Activated T-cell treated with anti-CD3 and anti-CD28 coated beads, Interleukin-2, amount 50 U/mL, for 4 hours (primary cell): ENCODE measurements at places on chromosomes 6 and 20.

- DNase-seq = peak; percentile 14
Measured at GRCh38 chr6:139531148-139532115, 157.0 kb upstream of the CITED2 start.

DNA sequence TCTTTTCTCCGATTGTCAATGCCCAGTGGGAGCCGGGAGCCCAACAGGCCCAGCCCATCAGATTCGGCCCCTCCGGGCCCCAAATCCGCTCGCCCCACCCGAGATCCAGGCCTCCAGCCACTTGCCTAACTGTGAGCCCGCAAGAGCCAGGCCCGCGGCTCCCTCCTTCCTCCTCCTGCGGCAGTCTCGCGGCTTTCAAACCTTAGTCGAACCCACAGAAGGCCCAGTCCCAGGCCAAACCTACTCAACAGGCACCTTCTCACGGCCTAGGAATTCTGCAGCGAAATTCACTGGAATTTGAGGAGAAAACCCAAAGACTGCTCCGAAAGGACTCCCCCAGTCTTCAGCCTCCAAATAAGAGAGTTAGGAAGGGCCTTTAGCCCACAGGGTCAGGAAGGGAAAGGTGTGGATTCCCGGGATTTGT lies 2.8 kb upstream of the TFAP2A start:
- DNase-seq = no peak

DNA sequence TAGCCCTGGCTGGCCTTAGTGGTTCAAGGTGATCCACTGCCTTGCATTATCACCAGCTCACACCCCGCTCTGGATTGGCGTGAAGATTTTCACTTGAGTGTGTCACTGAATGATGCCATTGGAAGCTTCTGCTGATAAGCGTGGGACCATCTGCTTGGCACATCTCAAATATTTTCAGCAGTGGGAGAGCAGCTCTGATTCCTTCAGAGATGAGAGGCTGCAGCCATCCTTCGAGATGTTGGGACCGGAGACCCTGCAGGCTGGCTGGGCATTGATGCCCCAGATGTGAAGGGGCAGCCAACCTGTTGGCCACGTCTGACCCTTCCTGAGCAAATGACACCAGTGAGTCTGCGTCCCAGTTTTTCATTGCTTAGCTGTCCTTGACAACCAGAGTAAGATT lies at the start of gene MAS1:
MAS1 (plus strand) TSS at position 197 of the 400 bp plus-strand sequence. CDS start 15,968 bp downstream, outside the sequence.
- no peak for DNase-seq

GRCh38 chr6:44935693-44936300 lies 392.3 kb upstream of the RUNX2 start:
- no peak for DNase-seq

- no peak for DNase-seq
Measured at GRCh38 chr6:56450376-56450775, 192.3 kb downstream of the DST start.

- DNase-seq = no peak
Measured at GRCh38 chr6:10576226-10576625, 55.1 kb downstream of the GCNT2 start.

DNA sequence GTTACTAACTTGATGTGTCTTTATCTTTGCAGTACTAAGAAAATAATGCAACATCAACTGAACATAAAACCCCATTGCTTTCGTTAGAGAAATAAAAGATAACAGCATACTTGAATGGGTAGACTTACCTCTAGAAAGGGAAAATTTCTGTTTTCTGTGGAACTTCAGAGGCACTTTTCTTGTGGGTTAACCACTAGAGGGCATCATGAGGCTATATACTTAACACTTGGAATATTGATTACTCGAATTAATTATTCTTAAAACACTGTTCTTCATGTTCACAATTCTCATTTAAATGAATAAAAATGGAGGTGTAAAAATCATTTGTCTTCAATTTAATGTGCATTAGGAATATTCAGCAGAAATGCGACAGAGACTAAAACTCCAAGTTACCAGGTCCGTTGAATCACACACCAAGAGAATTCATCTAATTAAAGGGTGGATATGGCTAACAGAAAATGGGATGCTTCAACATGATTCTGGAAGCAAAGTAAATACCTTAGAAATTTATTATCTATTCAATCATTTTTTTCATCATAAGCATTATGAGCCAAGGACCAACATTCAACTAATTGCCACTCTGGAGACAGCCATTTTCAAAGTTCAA lies 330.8 kb upstream of the PREP start:
- DNase-seq = no peak

- no peak for DNase-seq
Measured at GRCh38 chr20:57322476-57322875, 7.1 kb upstream of the SPO11 start.

DNA sequence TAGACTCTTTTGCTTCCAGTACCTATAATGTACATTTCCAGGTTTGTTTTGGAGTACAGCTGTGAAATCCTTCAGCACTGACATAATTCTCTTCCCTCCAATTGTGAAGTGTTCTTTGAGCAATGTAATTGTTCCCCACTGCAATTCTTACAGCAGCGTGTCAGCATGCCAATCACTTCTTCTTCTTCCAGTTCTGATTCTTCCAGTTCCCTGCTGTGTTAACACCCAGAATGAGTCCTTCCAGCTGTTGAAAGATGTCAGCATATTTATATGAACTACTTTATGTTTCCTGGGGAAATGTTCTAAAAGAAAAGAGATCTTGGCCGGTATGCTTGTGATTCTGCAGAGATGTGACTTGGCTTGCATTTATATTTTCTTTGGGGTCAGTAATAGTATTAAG lies 213.9 kb downstream of the UNC5CL start:
- no peak for DNase-seq

DNA sequence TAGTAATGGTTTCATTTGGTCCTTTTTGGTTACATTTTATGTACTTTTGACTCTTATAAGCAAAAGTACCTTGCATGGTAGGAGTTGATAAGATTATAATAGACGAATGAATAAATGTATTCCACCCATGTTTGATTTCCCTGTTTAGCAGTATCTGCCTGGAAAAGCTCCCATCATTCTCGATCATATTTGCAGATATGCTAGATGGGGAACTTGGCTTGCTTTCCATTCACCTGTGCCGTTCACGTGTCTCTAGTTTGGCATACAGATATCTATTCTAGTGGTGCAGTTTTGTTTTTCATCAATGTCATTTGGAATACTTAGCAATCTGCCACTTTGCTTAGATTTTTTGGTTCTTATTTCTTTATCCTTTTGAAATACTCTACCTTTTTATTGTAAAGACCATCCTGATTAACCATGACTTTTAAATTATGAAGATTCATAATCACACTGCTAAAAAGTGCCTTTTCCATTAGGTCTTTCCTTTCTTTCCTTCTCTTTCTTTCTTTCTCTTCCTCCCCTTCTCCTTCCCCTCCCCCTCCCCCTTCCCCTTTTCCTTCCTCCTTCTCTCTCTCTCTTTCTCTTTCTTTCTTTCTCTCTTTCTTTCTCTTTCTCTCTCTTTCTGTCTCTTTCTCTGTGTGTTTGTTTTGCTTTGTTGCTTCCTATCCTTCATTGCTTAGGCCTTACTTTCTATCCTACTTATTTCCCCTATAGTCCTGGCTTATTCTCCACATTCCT lies 40.4 kb downstream of the ANKS1A start:
- no peak for DNase-seq

- DNase-seq = no peak
Measured at GRCh38 chr6:43435682-43436437, 8.5 kb downstream of the ABCC10 start.

GRCh38 chr6:101760843-101761621 lies 367.5 kb downstream of the GRIK2 start:
- no peak for DNase-seq

DNA sequence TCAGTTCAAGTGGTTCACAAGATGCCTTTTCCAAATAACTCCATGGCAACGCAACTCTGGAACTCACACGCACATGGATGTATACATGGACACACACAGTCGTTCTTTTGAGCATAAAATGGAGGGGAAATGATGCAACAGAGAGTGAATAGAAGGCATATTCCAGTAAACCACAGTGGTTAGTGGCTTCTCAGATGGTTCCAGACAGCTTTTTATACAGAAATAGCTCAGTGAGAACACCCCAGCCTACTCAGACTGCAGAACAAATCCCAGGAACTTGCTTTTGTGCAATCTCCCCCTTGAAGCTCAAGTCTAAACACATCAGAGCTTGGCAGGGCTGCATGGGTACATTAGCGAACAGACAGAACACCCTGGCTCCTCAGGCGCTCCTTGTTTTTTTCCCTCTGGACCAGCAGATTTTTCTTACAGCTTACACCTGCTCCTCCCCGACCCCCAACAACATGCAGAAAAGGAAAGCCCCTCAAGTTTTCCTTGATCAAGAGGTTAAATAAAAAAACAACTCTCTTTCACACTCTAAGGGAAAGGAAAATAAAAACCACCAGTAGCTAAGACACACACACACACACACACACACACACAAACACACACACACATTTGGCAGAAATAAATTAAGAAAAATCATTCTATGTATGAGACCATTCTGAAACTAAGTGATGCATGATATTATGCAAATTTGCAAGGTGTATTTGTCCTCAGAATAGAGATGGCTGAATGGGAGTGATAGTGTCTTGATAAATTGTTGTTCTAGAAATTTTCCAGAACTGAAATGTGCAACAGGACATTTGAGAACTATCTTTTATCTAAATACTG lies 51.2 kb upstream of the RANBP9 start:
- no peak for DNase-seq

DNA sequence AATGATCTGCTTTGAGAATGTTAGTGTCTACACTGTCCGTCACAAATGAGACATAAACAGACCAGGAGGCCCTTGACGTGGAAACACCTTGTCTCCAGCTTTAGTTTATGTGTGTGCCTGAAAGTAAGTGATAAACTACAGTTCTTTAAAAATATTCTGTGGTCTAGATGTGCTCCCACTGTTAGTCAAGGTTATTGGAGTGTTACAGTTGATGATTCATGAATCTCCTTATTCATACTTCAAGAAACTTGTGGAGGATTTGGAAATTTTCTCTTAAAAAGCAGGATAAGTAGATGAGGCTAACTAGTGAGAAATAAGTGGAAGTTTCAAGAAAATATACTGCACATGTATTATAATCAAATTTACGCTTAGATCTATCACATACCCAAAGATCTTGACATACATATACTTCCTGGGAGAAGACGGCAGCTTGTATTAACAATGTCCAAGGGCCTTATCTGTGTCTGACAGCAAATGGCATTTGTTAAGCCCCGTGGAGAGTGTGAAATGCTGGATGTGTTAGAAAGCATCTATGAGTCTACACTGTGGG lies 90.5 kb upstream of the MBOAT1 start:
- no peak for DNase-seq

DNA sequence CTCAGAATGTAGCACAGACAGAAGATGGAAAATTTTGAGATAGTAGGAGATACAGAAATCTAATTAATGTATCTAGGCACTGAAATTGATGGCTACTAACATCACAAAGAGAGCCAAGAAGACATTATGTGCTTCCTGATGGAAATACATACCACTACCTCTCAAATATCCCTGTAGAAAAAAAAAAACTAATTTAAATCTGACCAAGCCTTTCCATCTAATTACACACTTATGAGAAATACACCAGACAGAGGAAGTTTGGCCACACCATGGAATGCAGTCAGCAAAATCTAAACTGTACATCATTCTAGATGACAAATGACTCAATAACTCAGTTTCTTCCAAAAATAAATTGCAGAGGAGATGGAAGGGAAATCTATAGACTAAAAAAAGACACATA lies 18.9 kb downstream of the VPS52 start:
- no peak for DNase-seq

- DNase-seq = no peak
Measured at GRCh38 chr6:158868122-158868480, 48.9 kb upstream of the EZR start.

DNA sequence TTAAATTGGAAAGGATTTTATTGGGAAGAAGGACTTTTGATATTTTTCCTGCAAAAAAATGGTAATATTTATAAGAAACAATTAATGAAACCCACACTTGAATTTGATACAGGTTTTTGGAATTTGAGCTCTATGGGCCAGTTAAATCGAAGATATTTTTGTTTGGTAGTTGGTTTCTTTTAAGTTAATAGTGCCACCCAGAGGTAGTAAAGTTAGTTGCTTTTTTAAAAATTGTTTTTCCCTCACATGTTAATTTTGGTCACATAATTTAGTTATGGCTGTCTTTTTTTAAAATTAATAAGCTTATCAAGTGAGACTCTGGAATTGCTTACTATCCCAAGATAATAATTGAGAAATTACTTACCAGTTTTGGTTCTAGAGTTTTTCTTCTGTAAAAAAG lies 7.1 kb downstream of the PRIM2 start:
- no peak for DNase-seq

DNA sequence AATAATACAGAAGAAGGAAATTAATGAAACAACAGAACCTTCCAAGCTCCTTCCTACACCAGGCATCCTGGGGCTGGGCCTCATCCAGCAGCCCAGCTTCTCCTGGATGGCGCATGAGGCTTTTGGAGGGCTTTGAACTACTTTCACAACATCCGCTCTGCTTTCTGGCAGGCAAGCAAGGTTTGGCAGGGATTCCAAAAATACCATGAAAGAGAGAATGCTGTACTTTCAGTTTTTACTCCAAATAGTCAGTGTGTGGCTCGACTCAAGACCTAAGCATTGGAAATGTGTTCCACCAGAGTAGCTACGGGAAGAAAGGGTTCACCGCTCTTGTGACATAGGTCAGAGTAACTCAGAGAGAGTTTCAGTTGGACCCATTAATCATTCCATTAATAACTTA lies 125.4 kb downstream of the OPRM1 start:
- no peak for DNase-seq

- no peak for DNase-seq
Measured at GRCh38 chr6:88612631-88613030, 350.8 kb downstream of the RNGTT start.

DNA sequence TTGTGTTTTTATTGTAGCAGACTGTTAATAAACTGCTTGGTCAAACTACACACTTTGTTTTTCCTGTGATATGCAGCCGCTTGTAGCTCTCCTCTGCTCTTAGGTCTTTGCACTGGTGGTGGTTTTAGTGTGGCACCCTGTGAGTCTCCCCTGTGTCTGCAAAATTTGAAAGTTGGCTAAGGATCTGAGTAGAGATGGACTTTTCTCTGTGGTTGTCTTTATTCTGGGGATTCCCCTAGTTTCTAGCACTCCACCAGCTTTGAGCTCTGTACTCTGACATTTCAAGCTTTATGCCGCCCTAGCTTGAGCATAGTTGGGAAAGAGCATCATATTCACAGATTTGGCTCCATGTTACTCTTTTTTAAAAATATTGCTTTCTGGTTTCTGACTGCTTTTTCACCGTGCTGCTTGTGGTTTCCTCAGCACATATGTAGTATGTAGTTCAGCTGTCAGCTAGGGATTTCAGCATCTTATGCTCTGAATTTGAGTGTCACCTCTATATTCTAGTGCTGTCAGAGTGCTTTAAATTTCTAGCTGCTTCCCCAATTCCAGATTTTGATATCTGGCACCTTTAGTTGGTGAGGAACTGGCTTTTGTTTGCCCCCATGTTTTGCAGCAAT lies 25.4 kb downstream of the CDYL start:
- no peak for DNase-seq
